Stimulated activated CD4-positive, alpha-beta T cell treated with anti-CD3 and anti-CD28 coated beads, Interleukin-4, amount 100 ng/mL, for 4 hours (primary cell): ENCODE measurements at places on chromosomes 2 and 18.

DNA sequence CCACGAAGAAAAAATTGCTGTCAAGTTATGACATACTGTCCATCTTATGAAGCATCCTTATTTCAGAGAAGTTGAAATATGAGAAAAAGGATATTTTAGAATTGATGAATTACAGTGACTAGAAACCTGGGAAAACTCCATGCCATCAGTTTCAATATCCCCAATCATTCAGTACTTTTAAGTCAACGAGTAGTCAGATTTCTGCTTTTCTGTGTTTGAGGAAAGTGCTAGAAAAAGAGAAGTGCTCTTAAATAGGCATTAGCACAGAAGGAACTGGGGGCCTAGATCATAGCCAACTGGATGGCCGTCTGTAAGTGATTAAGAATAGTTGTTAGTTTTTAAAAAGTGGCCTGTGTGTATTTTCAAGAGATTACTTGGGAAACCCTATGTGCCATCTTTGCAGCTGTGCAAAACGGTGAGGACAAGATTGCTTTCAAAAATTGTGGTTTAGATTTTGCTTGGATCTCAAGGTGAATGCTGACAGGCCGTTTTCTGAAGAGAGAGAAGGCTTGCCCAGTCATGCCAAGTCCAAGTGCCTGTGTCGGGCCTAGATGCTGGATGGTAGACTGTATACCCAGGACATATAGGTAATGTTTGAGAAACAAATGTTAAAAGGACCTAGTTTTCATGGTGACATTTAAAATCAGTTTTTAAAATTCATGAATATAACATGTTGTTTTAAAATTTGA, 5.1 kb downstream of the NEDD4L start:
- no peak for DNase-seq

- DNase-seq = no peak
Observed at GRCh38 chr2:19171409-19171808, 187.0 kb downstream of the OSR1 start.

DNA sequence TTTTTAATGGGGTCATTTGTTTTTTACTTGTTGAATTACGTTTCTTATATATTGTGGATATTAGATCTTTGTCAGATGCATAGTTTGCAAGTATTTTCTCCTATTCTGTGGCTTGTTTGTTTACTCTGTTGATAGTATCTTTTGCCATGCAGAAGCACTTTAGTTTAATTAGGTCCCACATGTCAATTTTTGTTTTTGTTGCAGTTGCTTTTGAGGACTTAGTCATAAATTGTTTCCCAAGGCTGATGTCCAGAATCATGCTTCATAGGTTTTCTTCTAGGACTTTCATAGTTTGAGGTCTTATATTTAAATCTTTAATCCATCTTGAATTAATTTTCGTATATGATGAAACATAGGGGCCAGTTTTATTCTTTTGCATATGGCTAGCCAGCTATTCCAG, 13.2 kb downstream of the PIKFYVE start:
- no peak for DNase-seq

DNA sequence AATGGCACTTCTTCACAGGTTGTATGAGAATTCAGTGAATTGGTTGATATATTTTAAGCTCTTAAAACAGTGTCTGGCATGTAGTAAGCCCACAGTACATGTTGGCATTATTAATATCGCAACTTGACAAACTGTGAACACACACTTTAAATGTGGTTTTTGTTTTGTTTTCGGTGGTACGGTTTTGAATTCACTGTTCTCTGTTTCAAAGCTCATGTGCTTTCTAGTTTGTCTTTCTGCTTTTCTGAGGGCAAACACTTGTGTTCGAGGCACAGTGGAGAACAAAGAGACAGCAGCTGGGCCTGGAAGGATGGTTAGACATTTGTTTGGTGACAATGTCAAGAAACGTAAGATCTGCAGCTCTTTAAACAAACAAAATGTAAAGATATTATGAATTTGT, 276.5 kb upstream of the MC4R start:
- no peak for DNase-seq

- DNase-seq = no peak
Observed at GRCh38 chr2:23524261-23524706, 139.3 kb downstream of the KLHL29 start.

DNA sequence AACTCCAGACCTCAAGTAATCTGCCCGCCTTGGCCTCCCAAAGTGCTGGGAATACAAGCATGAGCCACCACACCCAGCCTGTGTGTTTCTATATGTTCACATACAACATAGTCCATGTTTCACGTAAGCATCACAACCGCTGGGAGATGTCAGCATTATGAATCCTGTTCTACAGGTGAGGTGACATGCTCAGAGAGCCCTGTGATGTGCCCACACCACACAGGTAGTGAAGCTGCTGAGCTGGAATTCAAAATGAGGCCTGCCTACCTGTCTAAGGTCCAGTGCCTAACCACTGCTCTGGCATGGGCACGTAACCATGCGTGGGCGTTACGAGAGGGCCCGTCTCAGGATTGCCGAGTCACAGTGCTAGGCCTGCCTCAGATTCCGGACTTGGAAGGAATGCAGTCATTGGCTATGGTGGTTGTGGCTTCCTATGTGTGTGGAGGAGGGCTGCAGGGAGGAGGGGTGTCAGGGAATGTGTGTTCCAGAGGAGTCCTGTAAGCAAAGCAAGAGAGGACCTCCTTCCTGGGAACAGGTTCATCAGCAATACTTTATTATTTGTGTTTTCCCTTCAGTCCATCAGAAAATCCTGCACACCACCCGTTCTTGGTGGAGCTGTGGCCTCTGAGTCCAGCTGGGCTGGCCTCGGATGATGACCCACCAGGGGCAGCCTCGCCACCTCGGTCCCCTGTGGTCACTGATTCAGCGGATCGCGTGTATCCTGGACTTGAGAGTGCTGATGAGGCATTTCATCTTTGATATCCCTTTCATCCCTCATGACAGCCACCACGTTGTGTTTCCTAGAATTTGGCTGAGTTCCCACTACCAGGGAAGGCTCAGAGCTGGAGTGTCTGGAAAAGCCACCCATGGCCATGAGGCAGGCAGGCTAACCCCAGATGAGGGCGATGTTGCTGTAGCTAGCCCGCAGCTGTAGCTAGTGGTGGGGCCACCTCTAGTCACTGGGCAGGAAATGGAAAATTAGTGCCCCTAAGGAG, 31.1 kb downstream of the HK2 start:
- DNase-seq = no peak

GRCh38 chr18:49014605-49015267, 64.0 kb upstream of the SMAD7 start:
- DNase-seq = no peak

DNA sequence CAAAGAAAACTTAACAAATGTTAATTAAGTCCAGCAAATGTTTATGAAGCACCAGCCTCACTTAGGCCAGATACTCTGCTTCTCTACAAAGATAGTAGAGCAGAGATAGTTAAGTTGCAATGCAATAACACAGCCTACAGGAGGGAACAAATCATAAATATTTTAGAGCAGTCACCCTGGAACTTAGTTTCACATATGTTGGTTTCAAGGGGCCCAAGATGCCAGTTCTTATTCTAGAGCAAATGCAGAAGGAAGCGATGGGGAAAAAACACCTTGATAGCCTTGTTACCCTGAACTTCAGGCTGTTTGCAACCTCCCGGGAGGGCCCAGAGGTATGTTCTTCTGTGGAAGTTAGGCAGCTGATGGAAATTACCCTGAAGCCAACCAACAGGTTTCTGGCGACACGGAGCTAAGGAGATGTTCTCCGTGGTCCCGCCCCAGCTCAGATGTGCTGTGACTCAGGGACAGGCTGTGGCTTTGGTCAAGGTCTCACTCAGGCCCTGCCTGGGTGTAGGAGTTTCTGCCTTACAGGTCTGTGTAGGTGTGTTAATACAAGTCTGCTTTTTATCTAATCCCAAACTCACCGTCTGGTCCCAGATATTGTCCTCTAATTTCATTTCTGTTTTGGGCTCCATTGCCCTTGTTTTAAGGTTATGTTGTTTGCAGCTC, 3.8 kb downstream of the CTIF start:
- DNase-seq = no peak

DNA sequence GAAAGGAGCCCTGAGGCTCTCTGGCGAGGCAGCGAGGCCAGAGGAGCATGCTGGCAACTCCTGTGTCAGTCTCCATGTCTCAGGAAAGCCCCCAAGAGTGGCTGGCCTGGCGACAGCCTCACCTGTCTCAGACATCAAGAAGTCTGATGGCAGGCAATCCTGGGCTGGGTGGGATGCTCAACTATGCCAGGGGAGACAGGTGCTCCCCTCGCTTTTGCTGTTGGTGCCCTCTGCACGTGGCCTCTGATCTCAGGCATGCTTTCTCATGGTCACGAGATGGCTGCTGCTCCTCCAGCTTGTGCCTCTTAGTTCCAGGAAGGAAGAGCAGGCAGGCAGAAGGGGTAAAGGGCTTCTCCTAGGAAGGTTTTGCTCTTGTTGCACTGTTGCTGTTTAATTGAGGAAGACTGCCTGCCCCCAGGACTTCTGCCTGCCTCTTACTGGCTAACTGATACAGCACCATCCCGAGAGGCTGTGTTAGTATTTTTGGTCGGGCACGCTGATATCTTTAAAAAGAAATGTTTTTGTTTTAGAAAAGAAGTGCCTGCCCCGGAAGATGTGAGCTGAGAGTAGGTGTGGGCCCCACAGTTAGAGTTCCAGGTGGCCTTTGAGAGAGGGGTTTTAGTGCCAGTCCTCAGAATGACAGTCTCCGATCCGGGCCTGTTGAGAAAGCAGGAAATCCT, 344.8 kb upstream of the HS6ST1 start:
- DNase-seq = no peak

- DNase-seq = no peak
Observed at GRCh38 chr2:203853271-203853670, 14.3 kb upstream of the CTLA4 start.

- no peak for DNase-seq
Observed at GRCh38 chr18:33577685-33578517, at the start of gene ASXL3. Gene ASXL3, plus strand, starts transcription at chr18:33578219. Its CDS starts 413 bp downstream, at chr18:33578632.

GRCh38 chr2:1910592-1911246, 166.4 kb upstream of the PXDN start:
- DNase-seq = no peak

DNA sequence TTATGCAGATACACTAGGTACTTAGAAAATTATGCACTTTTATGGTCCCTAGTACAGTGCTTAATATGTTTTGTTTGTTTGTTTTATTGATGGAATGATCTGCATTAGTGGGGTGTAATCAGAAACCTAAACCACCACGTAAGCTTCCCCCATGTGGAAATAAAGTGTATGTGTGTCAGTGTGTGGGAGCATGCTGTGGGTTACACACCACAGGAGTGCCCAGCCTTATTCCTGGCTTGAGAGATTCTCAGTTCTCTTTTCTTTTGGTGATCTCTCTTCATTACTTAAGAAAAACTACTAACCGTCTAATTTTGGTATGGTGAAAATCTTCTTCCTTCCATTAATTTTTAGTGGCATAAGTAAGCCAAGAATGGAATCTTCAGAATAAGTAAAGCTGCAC, 398.6 kb downstream of the DCDC2C start:
- no peak for DNase-seq

GRCh38 chr2:45856391-45857274, 205.2 kb downstream of the PRKCE start:
- DNase-seq = no peak

DNA sequence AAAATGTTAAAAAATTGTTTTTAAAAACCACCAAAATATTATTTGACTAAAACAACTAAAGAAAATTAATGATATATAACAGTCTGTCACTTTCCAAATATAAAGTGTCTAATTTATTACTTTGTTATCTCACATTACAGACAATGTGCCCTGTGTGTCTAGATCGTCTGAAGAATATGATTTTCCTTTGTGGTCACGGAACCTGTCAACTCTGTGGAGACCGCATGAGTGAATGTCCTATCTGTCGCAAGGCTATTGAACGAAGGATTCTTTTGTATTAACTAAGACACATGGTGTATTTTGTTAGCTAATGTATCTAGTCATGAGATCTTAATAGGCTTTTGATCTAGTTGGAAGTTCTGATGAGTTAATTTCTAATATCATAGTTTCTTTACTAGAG, 123.8 kb downstream of the MIB1 start:
- no peak for DNase-seq

DNA sequence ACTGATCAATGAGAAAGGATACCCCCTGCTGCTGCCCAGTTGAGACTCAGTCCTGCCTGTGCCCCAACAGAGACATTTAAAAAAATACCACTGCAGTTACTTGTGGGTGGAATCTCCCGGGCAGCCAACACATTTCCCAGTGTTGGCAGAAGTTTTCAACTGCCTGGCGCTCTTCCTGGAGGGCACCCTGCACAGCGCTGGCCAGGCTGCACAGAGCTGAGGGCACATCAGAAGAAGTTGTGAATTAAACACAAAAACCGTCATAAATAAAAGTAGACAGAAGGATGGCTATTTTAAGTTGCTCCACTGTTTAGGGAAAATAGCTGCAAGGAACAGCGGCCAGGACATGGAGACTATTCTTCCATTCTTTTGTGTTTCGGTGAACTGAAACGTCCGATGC, 110.2 kb upstream of the THOC1 start:
- DNase-seq = no peak
